Epithelial cell of proximal tubule (primary cell): ENCODE measurements at places on chromosomes 11 and 22. TPM values are rescaled to one million over a fixed set of nuclear protein-coding genes. Genes with fewer than 3 reads are reported as not detected.

SSRP1 gene
- total RNA-seq, result 141 and 218 TPM in 2 replicates

MEI1 gene
- 0.14 and 0.35 TPM in 2 replicates for total RNA-seq

VSIG2 gene
- 0.29 and 0.40 TPM in 2 replicates for total RNA-seq

FAM111B gene
- total RNA-seq, result 16.5 and 17.4 TPM in 2 replicates

OR52I2 gene
- total RNA-seq, result not detected in 2 replicates
